ENCODE measurements at places on chromosomes 2 and 18.

- no peak for DNase-seq
Measured at GRCh38 chr2:23926290-23926749, 603 bp downstream of the ATAD2B start.

GRCh38 chr2:105396254-105397024 lies 2.4 kb downstream of the FHL2 start:
- peak; percentile 99 for DNase-seq

DNA sequence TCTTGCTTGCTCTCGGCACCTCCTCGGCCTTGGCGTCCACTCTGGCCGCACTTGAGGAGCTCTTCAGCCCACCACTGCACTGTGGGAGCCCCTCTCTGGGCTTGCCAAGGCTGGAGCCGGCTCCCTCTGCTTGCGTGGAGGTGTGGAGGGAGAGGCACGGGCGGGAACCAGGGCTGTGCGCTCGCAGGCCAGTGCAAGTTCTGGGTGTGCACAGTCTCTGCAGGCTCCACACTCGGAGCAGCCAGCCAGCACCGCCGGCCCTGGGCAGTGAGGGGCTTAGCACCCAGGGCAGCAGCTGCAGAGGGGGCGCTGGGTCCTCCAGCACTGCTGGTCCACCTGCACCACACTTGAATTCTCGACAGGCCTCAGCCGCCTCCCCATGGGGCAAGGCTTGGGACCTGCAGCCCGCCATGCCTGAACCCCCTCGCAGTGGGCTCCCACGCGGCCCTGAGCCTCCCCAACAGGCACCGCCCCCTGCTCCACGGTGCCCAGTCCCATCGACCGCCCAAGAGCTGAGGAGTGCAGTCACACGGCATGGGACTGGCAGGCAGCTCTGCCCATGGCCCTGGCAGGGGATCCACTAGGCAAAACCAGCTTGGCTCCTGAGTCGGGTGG lies 411.2 kb upstream of the CHAC2 start:
- no peak for DNase-seq

GRCh38 chr2:88334418-88334817 lies 118.1 kb downstream of the FOXI3 start:
- DNase-seq, result no peak

- DNase-seq, result peak; percentile 55
Measured at GRCh38 chr2:229780856-229781773, 66.8 kb upstream of the DNER start.

GRCh38 chr2:25617948-25618646 lies 55.3 kb downstream of the DTNB start:
- peak; percentile 77 for DNase-seq

GRCh38 chr2:46518861-46519260 lies 39.5 kb downstream of the TMEM247 start:
- no peak for DNase-seq

GRCh38 chr18:25896956-25897355 lies 193.5 kb downstream of the SS18 start:
- no peak for DNase-seq

Data from HFFc6 (cell line).